ENCODE measurements at places on chromosomes 2 and 18.

GRCh38 chr18:54129448-54130067 is 94.9 kb downstream of the MBD2 start:
- no peak for DNase-seq

- no peak for DNase-seq
Observed at GRCh38 chr2:109371481-109372170, 242.1 kb downstream of the SEPTIN10 start.

- DNase-seq, result no peak
Observed at GRCh38 chr18:66587430-66587829, 16.5 kb downstream of the CDH19 start.

GRCh38 chr2:39664232-39664887 is 1.4 kb upstream of the TMEM178A start:
- no peak for DNase-seq

- no peak for DNase-seq
Observed at GRCh38 chr2:86445436-86445835, 4.3 kb downstream of the KDM3A start.

All from stimulated activated naive CD4-positive, alpha-beta T cell treated with Interleukin-2 at 50 U/mL for 16 hours (primary cell).